ENCODE measurements at places on chromosomes 16 and 17. TPM values are rescaled to one million over a fixed set of nuclear protein-coding genes. Genes with fewer than 3 reads are reported as not detected.

RNF43 gene
- polyA plus RNA-seq, result 29.9 TPM

PLEKHH3 gene
- 9.2 TPM for polyA plus RNA-seq

USP43 gene
- polyA plus RNA-seq, result 4.7 TPM

CCP110 gene
- 19.3 TPM for polyA plus RNA-seq

TVP23C gene
- polyA plus RNA-seq, result 13.4 TPM

DNA sequence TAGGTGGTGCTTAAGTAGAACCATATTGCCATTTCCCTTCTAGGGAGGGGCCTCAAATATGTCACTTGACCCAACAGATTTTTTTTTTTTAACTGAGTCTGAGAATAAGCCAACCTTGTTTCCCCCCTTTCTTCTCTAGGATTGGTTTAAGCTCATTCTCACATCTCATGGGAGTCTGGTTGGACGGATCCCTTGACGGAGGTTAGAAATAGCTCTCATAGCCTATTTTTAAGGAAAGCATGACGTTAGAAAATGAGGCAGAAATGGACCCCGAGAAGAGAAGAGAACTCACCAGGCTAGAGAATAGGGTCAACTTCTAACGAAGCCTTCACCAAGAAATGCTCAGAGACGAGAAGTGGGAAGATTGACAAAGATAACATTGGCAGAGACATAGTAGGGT lies 95.1 kb upstream of the ZFHX3 start:
- DNase-seq, result no peak

- DNase-seq, result no peak
Measured at GRCh38 chr17:57379895-57380434, 123.6 kb downstream of the MSI2 start.

GRCh38 chr16:17002565-17002964 lies 468.2 kb downstream of the XYLT1 start:
- DNase-seq, result no peak

DNA sequence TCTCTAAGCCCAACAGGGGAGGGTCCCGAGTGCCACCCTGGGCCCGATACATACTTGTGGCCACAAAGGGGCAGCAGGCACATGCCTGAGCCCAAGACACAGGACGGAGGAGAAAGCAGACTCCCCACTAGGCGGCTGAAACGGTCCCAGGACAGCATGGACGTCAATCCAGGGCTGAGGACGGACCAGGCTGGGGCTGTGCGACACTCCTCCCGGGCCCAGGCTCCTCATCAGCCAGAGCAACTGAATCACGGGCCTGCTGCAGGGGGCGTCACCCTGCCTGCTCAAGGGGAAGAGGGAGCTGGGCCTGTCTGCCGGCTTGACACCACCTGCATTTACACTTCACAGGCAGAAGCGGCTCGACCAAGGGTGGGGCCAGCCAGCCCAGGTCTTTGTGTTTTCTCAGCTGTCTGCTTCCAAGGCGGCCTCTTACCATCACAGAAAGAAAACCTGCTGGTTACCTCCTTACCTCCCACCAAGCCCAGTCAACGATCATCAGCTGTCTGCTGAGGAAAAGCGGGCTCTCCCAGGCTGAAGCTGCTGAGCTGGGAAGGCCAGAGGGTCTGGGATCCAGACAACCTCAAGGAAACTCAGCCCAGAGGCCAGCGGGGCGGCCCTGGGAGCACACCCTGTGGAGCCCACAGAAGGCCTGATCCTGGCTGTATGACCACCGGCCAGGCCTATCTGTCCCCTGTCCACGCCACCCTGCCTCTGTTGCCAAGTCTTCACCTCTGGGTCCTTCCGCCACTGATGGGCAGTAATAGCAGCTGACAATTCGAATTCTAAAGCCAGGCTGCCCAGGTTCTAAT lies 26.4 kb downstream of the KIFC3 start:
- DNase-seq, result peak; percentile 55

- no peak for DNase-seq
Measured at GRCh38 chr16:73306901-73307413, 259.0 kb upstream of the ZFHX3 start.

DNA sequence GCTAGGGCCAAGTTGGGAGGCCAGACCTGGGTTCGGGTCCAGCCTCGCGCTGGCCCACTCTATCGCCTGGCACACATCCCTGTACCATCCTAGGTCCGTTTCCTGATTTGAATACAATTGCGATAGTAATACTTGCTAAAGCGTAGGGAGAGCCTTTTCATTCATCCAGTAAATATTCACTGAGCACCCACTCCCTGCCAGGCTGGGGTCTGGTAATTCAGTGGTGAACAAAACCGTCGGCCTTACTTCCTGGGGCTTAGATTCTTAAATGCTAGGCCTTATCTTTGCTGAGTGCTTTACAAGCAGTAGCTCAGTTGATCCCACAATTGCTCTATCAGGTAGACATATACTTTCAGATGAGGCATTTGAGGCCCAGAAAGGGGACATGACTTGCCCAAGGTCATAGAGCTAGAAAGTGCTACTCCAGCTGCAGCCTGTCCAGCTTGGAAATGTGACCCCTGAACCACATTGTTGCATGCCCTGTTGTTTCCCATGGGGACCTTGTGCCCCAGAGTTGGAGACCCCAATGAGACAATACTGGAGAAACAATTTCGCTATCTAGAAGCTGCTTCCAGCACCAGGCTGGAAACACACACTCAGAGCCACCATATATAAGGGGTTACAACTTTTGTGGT lies 691 bp downstream of the USB1 start:
- DNase-seq, result no peak

DNA sequence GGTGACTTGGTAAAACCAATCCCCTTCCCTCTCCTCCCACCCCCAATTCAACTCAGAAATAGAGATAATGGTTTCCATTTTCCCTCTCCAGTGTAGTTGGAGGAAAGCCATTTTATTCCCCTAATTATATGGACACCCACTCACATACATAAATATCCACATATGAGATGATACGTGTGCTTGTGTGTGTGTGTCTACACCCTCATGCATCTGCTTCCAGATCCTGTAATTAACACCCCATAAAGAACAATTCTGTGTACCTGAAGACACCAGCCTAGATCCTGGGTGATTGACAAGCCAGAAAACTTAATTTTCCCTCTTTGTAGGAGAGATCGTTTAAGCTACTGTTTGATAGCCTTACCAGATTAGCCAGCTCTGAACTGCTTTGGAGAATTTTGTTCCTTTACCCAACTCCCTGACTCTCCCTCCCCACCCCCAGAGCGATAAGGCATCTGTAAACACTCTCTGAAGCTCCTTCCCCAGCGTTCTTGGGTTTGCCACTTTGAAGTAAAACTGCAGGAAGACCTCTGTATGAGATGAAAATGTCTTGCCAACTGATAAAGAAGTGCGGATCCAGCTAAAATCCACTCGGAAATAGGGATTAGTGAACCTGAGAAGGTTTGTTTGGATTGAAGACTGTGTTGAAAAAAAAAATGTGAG lies 175.7 kb downstream of the RGS9 start:
- DNase-seq, result no peak

- DNase-seq, result no peak
Measured at GRCh38 chr16:50717091-50717490, 23.7 kb downstream of the NOD2 start.

- DNase-seq, result peak; percentile 69
Measured at GRCh38 chr16:74738113-74738541, 36.5 kb downstream of the FA2H start.

GRCh38 chr17:79057737-79058385 lies 16.8 kb upstream of the ENGASE start:
- no peak for DNase-seq

DNA sequence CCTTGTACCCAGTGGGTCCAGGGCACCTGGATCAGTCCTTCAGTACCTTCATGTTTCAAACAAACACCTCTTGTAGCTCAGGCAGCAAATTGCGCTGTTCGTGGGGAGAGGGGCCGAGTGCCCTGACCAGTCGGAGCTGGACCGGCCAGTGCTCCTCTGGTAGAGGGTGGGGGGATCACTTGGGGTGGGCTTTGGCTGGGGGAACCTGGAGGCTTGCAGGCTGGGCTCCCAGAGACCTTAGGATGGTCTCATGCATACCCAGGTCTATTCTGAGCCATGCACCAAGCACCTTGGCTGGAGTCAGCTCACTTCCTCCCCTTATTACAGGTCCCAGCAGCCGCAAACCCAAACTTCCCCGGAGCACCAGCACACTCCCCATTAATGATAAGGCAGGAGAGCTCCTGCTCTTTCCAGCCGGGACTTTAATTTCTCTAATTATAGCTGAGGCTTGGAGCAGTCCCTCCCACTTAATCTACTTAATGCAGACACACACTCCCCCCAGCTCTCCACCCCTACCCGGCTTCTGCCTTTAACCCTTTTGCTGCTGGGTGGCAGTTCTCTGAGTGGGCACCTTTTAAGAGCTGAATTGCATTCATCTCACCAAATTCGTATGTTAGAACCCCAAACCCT lies 26.3 kb upstream of the MGAT5B start:
- no peak for DNase-seq

GRCh38 chr16:55380485-55380884 lies 56.5 kb downstream of the IRX6 start:
- DNase-seq, result no peak

GRCh38 chr17:83076938-83077337 lies 2.5 kb upstream of the METRNL start:
- DNase-seq, result no peak

- DNase-seq, result no peak
Measured at GRCh38 chr16:58011652-58012051, 10.4 kb downstream of the USB1 start.

DNA sequence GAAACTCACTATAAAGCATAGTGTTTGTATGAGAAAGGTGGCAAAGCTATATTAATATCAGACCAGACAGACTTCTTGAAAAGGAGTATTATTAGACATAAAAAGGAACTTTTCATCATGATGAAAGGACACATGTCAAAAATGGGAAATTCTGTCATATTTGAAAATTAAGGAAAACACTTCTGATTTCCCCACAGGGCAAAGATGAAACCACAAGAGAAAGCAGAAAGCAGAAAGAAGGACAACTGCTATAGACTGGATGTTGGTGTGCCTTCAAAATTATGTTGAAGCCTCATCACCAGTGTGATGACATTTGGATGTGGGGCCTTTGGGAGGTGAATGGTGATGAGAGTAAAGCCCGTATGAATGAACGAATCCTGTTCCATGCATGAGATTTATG lies 193.0 kb downstream of the STX8 start:
- no peak for DNase-seq

DNA sequence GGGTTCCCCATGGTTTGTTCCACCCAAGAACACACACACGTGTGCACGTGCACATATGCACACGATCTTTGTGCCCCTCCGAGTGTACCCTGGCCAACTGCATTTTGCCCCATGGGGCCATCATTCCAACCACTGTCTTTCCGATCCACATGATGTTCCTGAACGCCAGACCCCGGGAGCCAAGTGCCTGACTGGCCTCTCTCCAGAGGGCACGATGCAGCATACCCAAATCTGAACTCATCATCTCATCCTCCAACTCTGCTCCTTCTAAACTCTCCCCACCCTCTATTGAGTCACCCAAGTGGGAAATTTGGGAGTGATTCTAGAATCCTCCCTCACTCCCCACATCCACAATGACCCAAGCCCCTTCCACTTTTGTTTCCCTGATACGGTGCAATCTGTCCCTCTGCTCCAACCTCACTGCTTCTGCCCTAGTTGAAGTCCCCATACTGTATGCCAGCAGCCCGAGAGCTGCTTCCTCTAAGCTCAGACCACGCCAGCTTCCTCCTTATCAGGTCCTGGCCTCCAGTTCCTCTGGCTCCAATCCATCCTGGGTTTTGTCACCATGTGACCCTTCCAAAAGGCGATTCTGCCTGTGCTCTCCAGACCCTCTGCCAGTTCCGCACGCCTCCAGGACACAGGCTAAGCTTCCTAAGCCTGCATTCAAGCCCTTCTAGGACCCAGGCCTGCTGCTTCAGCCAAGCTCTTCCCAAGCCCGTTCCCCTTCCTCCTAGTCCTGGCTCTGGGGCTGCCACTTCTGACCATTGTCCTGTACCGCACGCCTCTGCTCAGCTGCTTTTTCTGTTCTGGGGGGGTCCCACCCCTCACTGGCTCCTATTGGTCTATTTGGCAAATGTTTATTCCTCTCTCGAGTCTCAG lies 10.1 kb upstream of the TMEM208 start:
- no peak for DNase-seq

- no peak for DNase-seq
Measured at GRCh38 chr16:88999457-89000206, 22.6 kb upstream of the CBFA2T3 start.

Data from large intestine (tissue), 12 donors.